CD4-positive, alpha-beta T cell treated with Interleukin-2 at 100 ng/mL for 4 hours (primary cell): ENCODE measurements at places on chromosomes 12 and 14.

DNA sequence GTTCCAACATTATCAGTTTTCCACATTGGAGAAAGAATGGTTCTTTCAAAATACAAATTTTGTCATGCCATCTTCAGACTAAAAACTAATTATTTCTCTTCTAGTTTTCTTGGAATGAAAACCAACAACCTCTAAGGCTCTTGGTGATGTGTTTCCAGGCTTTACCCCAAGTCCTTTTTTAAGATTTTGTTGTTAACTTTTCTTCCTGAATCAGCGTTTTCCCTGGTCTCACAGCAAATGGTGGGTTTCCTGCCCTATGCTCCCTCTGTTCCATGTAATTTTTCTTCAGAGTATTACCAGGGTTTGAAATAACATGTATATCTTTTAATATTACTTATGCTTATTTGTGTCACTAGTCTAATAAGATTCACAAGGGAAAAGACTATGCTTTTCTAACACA, 1311.9 kb downstream of the LRFN5 start:
- DNase-seq: no peak

DNA sequence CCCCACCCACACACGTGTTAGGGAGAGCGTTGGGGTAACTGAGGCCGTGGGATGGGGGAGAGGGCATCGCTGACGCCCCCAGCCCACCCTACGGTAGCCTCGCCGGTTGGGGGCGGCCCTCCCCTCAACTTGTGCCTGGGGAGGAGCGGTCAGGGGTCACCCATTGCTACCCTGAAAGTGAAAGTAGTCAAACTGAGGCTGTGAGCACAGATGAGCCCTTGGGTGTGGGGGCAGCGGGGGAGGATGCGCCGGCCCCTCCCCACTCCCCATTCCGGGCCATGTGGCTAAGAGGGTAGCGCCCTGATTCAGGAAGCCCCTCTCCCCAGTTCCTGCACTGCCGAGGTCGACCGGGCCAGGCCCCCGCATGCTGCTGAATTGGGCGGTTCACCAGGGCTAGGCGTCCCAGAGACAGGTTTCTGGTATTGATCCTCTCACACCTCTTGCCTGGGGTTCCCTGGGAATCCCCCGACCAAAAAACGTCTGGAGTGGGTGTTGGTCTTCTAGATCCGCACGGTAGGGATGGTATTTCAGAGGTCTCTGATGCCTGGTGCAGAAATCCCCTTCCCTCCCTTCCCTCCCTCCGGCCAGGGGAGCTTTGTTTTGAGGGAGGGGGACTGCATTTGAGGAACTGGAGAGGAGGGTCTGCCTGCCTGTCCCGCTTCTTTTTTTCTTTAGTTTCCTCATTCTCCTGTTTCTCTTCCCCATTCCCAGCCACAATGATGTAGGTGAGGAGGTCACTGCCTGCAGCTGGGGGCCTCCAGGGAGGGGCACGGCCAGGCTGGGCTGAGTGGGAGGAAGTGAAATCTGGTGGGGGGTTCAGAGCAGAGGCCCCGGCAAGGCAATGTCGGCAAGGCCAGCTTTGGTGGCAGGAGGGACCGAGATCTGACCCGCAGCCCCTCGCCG, 1.0 kb downstream of the SH2B3 start:
- DNase-seq: peak; percentile 48

DNA sequence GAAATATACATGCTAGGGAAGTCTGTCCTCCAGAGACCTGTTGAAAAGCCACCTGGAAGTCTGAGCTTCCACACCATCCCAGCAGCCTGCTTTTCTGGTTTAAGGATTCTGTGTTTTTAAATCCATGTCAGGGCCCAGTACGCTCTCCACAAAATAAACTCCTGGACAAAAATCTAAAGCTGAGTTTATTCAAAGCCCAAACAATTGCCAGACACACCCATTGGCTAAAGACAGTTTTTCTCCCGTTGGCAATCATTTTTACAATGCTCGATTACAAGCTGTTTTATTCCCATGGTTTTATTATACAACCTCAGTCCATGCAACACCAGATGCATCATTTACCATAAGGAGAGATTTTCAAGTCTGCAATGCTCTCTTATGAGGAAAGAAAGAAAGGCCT, 94.5 kb downstream of the MYRFL start:
- no peak for DNase-seq

DNA sequence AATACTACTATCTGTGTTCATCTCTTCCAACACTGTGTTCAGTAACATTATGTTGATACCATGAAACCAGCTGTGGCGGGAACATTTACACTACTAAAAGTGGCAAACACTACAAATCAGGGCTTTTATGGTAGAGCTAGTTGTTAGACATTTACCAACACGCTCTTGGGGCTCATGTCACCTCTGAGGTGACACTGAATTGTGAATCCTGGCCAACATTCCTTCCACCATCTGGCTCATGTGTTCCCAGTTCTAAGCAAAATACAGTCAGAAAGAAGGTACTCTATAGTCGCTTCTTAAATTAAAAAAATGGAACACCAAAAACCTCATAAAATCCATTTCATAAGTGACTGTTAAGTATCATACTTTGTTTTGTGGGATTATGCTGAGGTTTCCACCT, 436.6 kb downstream of the FUT8 start:
- no peak for DNase-seq

- DNase-seq: no peak
Measured at GRCh38 chr14:32694795-32695449, 243.8 kb upstream of the NPAS3 start.

DNA sequence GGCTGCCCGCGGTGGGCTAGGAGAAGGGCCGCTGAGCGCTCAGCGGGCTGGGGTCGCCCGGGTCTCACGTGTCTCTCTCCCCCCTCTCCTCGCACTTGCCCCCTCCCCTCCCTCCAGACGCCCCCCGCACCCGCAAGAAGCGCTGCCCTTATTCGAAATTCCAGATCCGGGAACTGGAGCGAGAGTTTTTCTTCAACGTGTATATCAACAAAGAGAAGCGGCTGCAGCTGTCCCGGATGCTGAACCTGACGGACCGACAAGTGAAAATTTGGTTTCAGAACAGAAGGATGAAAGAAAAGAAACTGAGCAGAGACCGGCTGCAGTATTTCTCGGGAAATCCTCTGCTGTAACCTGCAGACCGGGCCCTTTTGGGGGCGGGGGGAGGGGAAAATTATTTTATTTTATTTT, 314 bp upstream of the HOTAIR start:
- DNase-seq: no peak

DNA sequence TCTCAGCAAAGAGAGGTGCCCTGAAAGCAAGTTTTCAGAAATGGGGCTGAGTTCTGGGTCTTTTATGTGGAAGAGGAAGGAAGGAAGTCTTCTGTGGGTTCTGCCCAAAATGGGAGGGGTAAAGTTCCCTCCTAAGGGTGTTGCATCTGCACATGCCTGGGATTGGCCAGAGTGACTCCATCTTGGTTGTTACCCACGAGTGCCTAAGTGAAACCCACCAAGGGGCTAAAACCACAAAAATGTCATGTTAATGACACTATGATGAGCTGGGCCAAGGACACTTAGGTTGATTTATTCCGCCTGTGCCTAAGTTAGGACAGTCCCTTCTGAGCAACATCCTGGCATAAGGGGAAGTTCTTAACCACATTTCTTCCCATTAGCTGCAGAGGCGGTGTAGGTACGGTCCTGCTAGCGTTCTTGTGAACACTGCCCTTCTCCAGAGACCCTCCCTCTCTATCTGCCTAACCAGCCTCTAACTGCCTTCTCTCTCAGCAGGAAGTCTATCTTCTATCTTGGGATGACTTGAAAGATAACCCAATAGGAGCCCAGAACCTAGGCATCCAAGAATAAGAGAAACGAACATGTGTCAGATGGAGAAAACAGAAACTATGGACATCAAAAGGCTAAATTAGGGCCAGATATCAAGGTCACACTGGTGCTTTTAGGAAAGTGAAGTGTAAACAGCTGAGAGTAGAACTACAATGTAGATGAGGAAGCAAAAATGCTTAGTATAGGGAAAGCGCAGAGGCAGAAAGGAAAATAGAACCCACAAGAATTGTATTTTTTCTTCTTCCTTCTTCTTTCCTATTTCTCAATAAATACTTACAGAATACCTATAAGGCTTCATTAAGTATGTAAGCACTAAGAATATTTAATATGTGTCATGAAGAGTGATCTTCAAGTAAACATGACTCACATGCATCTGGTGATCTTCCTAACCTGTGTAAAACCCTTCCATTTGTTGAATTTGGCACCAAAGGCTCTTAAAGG, 104.2 kb upstream of the AMN1 start:
- peak; percentile 65 for DNase-seq

DNA sequence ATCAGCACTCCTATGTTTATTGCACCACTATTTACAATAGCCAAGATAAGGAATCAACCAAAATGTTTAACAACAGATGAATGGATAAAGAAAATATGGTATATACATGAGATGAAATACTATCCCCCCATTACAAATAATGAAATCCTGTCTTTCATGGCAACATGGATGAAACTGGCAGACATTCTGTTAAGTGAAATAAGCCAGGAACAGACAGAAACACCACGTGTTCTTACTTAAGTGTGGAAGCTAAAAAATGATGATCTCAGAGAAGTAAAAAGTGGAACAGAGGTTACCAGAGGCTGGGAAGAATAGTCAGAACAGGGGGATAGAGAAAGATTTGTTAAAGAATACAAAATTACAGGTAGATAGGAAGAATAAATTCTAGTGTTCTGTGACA, 113.7 kb upstream of the MDM1 start:
- no peak for DNase-seq

DNA sequence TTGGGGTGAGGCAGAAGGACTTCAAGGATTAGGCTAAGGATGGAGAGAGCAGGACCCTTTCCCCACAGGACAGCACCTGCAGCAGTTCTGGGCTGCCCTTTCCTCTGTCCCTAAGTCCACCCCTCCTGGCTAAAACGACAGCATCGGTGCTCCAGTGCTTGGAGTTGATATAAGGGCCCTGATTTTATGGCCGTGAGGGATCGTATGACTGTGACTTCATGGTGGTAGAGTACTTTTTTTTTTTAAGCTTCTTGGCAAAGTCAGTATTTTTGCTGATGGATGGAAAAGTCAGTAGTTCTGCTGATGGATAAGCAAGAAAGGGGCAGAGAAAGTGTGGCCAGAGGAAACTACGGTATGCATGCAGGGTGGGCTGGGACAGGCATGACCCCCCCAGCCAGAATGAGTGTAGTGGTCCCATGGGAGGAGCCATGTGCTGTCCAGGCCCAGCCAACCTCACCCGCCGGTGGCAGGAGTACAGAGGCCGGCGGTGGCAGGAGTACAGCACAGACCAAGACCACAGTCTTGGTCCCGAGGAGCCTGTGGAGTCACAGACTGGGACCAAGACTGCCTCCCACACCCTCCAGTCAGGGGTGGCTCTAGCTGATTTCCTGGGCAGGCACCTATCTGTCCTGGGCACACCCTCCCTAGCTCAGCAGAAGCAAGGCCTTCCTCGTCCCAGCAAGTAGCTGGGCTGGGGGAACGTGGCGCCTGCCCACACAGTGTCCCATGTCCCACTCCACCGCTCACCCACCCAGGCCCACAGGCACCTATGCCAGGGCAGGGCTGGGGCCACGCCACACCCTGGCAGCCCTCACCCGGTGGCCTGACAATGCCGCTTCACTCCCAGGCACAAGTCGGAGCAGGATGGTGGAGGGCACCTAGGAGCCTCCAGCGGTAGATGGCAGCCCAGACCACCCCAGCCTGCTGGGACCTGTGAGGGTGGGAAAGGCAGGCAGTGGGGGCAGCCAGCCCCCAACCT, 46.3 kb downstream of the CCDC88C start:
- DNase-seq: no peak

DNA sequence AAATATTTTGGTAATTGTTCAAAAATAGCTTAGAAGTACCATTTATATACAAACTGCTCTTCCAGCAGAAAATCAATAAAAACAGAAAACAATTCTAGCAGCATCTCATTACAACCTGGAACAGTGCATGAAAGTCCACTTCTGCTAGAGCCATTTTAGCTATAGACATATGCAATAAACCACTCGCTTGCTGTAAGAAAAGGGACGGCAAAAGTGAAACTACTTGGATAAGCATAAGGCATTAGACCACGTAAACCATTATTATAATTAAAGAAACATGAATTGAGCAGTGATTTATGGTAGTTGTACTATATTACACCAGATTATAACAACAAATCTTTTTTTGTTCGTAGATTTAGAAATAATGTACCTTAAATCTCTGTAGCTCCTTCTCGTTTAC, 48.7 kb downstream of the LRIG3 start:
- no peak for DNase-seq

GRCh38 chr12:121294151-121294889, 2.2 kb downstream of the CAMKK2 start:
- no peak for DNase-seq

DNA sequence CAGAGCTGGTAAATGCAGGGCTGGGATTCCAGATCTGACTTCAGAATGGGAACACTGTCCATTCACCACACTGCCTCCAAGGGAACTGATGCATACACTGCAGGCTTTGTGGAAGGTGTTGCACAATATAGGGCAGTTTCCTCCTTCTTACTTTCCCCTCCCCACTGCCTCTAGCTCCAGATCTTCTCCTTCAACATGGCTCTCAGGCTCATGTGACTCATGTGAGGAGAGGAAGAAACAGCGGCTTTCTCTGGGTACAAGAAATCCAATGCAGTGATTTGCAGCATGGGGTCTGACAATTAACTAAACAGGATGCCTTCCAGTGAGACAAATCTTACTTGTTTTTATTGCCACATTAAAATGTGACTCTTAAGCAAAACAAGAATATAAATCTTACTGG, 447.6 kb upstream of the CCDC196 start:
- no peak for DNase-seq

- DNase-seq: no peak
Measured at GRCh38 chr14:34776611-34777010, 62.2 kb upstream of the CFL2 start.

- DNase-seq: no peak
Measured at GRCh38 chr14:89180546-89180945, 236.5 kb downstream of the FOXN3 start.

GRCh38 chr14:80618751-80619329, 322.7 kb downstream of the CEP128 start:
- DNase-seq: no peak

GRCh38 chr14:89060191-89060590, 235.7 kb downstream of the TTC8 start:
- DNase-seq: no peak

- DNase-seq: peak; percentile 29
Measured at GRCh38 chr14:70641548-70642302, at the start of gene TTC9. Gene TTC9, plus strand, starts transcription at chr14:70641916. Its CDS starts 214 bp downstream, at chr14:70642130.

DNA sequence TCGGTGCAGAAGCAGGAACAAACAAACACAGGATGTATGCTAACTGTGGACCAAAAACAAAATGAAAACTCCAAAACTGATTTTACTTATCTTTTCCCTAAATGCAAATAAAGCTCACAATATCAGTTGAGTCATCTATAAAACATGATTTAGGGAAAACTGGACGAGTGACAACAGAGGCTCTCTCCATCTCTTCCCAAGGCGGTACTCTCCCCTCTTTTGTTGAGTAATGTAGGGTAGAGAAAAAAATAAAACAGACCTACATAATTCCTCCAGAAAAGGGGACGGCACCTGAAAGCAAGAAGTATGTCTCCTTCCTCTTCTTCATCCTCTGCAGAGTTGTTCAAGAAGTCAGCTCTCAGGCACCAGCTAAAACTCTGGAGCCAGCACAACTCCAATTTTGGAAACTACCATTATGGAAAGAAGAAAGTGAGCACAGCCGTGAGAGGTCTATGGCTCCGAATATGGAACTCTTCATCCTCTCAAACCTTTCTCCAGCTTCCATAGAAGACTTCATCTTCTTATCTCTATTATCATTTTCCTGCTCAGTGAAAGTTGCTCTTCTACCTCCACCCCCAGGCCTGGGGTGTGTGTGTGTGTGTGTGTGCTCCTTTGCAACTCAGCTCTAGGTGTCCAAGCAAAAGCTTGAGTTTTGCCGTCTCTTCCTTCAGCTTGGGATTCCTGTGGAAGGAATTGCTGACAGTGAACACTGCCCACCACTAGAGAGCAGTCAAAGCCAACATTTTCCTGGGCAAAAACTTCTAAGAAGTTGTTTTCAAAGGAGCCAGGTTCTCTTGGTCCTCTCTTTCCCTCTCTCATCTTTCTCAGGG, 155.4 kb downstream of the DIO2 start:
- DNase-seq: no peak
